HEK293T (cell line): ENCODE measurements at places on chromosomes 1 and 21.

DNA sequence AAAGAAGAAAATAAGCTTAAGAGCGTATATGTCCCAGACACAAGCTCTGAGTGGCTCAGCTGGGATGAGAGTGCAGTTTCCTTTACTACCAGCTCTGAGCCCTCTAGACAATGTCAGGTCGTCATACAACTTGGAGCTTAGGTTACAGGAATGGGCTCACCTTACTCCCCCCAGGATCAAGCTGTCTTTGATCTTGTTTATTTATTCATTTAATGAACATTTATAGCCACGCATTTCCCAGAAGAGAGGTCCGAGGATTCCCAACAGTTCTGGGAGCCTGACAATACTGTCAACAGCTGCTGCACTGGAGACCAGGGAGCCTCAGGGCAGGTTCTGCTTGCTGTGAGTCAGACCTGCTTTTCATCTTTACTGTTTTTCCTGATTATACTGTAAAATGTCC lies 378.9 kb downstream of the PLPP3 start:
- DNase-seq, result peak; percentile 41

DNA sequence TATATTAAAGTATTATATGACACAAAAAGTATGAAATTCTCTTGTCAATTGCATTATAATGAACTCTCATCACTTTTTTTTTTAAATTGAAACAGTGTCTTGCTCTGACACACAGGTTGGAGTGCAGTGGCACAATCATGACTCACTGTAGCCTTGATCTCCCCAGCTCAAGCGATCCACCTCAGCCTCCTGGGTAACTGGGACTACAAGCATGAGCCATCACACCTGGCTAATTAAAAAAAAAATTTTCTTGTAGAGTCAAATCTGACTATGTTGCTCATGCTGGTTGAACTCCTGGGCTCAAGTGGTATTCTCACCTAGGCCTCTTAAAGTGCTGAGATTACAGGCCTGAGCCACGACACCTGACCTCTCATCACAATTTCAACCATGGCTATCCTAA lies 259.3 kb downstream of the S1PR1 start:
- DNase-seq, result no peak

GRCh38 chr1:181392613-181393220 lies 90.6 kb upstream of the CACNA1E start:
- no peak for DNase-seq

DNA sequence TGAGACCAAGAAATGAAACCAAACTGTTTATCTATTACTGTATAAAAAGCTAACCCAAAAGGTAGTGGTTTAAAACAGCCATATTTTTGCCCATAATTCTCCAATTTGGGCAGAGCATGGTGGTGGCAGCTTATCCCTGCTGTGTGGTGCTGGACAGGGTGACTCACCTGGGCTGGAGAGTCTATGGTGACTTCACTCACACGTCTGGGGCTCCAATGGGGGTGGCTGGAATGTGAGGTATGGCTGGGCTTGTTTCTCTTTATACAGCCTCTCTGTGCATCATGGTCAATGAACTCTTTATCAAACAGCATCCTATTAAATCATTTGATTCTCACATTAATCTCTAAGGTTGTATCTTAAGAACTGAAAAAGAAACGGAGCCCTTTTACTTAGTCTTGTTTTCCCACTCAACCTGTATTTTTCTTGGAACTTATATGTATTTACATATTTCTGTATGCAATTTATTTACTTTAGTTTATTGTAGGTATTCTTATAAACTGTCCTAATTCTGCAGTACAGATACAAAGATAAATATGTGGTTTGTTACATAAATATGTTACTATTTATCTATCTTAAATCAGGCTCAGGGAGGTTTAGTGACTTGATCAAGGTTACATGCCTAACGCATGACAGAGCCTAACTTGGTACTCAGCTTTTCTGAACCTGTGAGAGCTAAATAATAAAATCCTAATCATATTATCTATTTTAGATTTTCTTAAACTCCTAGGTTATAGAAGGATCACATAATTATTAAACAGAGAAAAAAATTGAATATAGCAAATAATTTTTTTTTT lies 37.5 kb upstream of the WLS start:
- no peak for DNase-seq
